ENCODE measurements at places on chromosomes 11 and 22. TPM values are rescaled to one million over a fixed set of nuclear protein-coding genes. Genes with fewer than 3 reads are reported as not detected.

UCP3 gene
- total RNA-seq, result 1.5 TPM

DNA sequence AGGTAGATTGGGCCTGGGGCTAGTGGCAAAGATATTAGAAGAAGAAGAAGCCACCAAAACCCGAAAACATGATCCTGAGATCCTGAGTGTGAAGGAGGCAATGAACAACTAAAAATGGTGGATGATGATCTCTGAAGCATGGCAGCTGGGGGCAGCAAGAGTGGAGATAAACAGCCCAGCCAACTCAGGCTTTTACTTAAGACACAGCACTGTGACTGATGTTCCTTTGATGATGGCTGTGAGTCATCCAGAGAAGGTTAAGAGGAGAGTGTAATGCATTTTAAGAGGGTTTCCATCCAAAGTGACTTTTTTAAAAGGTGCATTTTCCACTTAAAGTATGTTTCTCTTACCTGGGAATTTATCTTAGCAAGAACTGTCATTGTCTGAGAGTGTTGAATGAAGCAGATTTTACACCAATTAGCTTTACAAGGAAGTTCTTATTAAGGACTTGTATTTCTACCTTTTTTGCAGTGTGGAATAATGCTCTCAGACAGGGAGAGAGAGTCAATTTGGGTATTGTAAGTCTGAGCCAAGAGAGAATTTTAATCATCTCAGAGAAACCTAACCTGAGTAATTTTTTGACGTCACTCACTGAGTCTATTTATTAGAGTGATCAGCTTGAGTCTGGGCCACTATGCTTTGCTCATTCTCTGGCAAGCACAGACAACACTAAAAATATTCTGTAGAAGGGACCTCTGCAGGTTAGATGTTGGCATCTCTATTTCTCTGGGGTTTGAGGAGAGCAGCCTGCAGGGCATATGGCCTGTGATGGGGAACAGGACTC, 14.1 kb upstream of the CALCB start:
- no peak for DNase-seq

OR52I1 gene
- not detected for total RNA-seq

DNA sequence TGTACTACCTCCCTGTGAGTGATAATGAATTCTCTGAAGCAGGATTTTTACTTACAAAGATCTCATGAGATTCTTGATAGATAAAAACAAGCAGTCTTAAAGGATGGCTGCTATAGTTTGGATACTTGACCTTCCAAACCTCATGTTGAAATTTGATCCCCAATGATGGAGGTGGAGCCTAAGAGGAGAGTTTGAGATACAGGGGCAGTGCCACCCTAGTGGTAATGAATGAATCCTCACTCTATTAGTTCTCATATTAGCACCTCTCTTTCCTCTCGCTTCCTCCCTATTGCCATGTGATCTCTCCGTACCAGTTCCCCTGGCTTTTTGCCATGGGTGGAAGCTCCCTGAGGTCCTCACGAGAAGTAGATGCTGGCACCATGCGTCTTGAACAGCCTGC, 37.9 kb upstream of the OR8B8 start:
- DNase-seq, result no peak

- no peak for DNase-seq
These were observed 35.5 kb downstream of the USP28 start for GRCh38 chr11:113839842-113840241.

SEZ6L gene
- total RNA-seq, result 0.14 TPM

DNA sequence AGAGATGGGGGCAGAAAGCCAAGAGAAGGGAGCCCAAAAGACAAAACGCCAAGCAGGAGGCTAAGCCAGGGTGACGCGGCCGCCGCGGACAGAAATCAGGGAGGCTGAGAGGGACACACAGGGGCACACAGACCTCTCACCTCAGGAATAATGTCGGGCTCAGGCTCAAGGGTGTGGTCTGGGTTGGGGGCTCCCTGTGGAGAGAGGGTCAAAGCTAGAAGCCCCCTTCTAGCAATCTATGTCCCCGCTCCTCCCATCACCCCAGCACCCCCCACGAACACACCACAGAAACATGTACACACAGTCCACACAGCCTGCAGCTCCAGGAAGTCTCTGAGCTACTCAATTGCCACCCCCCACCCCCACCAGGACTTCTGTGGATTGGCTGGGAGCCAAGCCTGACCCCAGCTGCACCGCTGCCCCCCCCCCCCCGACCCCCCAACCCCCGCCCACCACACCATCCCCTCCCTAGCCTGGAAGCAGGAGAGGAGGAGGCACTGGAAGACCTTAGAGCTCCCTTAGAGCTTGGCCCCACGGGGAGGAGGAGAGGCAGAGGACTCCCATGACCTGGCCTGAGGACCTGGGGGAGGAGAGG, 6.9 kb downstream of the BCL9L start:
- DNase-seq, result no peak

LYVE1 gene
- not detected for total RNA-seq

- DNase-seq, result no peak
These were observed 42.6 kb downstream of the SLN start for GRCh38 chr11:107669191-107669740.

DNA sequence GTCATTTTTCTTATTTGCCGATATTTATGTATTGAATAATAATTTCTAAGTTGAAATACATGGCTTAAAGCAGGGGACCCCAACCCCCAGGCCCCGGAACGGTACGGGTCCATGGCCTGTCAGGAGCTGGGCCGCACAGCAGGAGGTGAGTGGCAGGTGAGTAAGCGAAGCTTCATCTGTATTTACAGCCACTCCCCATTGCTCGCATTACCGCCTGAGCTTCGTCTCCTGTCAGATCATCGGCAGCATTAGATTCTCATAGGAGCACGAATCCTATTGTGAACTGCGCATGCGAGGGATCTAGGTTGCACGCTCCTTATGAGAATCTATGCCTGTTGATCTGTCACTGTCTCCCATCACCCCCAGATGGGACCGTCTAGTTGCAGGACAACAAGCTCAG, 4.5 kb downstream of the ZMAT5 start:
- DNase-seq, result no peak

RAB39A gene
- total RNA-seq, result 1.1 TPM

GDPD4 gene
- not detected for total RNA-seq

- no peak for DNase-seq
These were observed 97.2 kb downstream of the SERGEF start for GRCh38 chr11:17915500-17916143.

NCF4 gene
- 7.0 TPM for total RNA-seq

- DNase-seq, result no peak
These were observed 1151.2 kb upstream of the CCDC90B start for GRCh38 chr11:84437071-84437980.

DNA sequence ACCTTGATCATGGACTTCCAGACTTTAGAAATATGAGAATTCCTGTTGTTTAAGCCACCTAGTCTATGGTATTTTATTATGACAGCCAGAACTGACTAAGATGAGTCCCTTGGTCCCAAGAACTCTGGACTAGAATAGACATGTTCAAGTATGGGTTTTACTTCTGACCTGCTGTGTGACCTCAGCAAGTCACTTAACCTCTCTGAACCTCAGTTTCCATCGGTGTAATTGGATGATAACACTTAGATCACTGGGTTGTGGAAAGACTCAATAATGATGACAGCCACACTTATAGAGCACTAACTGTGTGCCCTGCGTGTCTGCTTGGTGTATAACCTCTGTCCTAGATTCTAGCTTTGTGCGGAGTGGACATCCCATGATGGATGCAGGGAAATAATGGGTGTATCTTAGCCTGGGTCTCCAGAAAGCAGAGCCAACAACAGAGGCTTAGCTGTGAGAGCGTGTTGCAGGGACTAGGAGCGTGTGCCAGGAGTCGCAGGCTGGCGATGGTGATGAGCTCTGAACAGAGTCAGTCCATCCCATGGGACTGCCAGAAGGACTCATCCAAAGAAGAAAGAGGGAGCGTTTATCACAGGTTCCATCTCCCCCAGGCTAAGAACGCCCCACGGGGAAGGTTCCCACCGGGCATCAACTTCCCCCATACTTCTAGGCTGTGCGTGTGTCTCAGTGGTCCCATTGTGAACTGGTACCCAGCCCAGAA, 93.2 kb upstream of the TP53I11 start:
- DNase-seq, result no peak

GRCh38 chr22:45769569-45770210, 98.1 kb downstream of the ATXN10 start:
- no peak for DNase-seq

DNA sequence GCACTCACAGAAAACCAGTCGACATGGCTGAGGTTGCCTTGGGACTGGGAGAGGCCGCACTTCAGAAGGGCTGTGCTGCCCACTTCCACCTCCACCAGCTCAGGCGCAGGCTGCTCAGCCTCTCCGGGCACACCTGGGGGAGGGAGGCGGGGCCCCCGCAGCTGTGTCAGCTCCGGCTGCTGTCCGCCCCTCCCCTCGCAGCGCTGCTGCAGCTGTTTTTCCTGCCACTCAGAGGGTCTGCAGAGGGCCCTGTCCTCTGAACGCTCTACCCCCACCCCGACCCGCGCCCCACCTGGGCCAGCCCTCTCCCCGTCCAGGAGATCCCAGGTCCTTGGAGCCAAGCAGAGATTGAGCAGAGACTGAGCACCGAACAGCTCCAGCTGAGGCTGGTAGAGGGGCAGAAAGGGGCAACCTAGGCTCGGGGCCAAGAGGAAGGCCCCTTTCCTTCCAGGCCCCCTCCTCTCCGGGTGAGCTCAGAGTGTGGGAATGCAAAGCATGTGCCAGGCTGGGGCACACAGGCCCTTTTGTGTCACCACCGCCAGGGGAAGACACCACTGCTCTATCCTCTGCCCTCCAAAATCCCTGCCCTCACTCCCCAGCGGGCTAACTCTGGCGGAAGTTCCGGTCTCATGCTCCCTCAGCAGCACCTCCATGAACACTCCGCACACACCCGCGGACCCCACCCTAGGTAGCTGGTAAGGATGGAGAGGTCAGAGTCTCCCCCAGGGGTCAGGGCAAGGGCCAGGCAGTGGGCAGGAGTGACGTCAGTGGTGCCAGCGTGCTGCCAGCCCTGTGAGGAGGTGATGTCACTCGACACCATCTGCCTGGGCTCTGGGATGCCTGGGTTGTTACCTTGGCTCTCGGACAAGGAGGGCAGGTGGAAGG, 1.6 kb downstream of the MCAM start:
- DNase-seq, result no peak

SEPTIN3 gene
- 1.2 TPM for total RNA-seq

- no peak for DNase-seq
These were observed 123.1 kb downstream of the MIAT start for GRCh38 chr22:26780521-26780920.

DNA sequence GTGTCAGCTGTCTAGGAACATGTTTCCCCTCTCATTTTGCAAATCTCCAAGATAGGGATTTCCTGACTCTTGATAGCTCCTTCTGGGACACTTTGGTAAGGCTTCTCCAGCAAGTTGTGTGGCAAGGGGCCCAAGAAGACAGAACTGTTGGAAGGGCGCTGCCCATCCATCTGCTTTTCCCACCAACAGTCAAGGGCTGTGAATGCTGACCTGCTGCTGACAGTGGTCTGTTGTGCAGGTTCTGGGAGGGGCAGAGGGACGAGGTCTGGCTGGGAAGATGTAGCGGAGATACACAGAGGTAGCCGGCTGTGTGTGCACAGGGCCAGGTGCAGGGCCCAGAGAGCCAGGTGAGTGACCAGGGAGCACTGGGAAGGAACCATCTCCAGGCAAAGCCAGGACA, 12.2 kb downstream of the BCR start:
- DNase-seq, result no peak

ZNF214 gene
- total RNA-seq, result not detected

GRCh38 chr11:129968591-129969419, 33.8 kb downstream of the PRDM10 start:
- DNase-seq, result no peak

SMC1B gene
- 0.93 TPM for total RNA-seq

GRCh38 chr11:104009744-104010143, 26.7 kb upstream of the DDI1 start:
- no peak for DNase-seq

GVQW3 gene
- 3.9 TPM for total RNA-seq

GRCh38 chr11:47257177-47257516, 649 bp upstream of the NR1H3 start:
- DNase-seq, result no peak

KCNC1 gene
- not detected for total RNA-seq

MPEG1 gene
- not detected for total RNA-seq

FXYD2 gene
- 4.8 TPM for total RNA-seq

GRCh38 chr22:39654131-39654926, 83.8 kb downstream of the CACNA1I start:
- DNase-seq, result no peak

DNA sequence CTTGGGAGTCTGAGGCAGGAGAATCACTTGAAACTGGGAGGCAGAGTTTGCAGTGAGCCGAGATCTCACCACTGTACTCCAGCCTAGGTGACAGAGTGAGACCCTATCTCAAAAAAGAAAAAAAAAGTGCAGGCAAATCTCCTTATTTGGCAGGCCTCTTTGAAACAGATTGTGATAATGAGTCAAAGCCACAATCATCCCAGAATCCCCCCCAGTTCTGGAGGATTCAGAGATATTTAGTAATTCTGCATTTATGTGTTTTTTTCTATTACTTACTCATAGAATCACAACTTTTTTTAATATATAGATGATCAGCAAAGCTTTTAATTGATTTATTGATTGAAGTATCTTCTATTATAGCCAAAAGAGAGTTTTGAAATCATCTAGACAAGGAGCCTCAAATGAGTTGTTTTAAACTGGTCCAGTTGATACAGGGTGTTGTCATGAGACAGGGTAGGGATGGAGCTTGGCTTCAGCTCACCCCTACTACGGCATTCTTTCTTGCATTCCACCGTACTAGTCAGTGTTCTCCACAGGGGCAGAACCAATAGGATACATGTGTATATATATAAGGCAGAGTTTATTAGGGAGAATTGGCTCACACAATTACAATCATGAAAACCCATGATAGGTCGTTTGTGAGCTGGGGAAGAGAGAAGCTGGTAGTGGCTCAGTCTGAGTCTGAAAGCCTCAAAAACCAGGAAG, 39.3 kb upstream of the SORL1 start:
- no peak for DNase-seq

GRCh38 chr11:64892838-64893193, 14.4 kb upstream of the EHD1 start:
- DNase-seq, result no peak

HBB gene
- not detected for total RNA-seq

KRTAP5-7 gene
- total RNA-seq, result not detected

DNA sequence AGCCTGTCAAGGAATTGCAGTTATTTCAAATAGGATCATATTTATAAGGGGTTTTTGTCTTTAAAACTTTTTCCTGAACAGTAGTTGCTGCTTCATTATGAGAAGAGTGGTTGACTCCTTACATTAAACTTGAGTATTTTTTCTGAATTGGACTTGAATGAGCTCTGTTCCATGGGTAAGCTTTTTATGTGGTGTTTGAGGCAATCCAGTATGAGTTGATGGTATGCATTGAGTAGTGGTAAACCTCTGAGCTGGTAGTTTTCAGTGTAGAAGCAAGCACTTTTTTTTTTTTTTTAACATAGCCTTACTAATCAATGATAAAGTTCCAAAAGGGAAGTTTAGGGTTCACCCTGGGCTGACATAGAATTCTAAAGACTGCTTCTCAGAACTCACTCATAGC, 3.4 kb downstream of the KMT2A start:
- DNase-seq, result no peak

DNA sequence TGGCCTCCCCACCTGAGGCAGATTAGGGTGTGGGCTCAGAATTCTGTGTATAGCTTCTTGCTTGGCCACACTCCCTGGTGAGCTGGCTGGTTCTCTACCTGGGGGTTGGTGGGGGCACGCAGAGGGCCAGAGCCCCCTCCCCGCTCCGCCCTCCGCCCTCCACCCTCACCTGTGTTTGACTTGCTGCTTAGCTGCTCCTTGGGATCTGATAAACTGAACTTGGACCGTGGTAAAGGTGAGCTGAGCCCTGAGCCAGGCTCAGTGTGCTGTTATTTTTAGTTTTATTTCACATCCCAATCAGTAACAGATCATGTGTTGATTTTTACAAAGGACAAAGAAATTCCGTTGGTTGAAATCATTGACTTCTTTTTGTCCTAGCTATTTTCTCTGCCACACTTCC, 2.0 kb downstream of the OVOL1 start:
- DNase-seq, result no peak

MTMR3 gene
- 25.8 TPM for total RNA-seq
